Motor neuron (in vitro differentiated cells): ENCODE measurements at places on chromosomes 3 and 15.

- no peak for ATAC-seq
Observed at GRCh38 chr3:167773584-167773983, 38.1 kb downstream of the SERPINI1 start.

GRCh38 chr3:130760922-130761321 is 14.3 kb upstream of the PIK3R4 start:
- ATAC-seq = no peak

- ATAC-seq = no peak
Observed at GRCh38 chr3:178392511-178392926, 143.7 kb upstream of the KCNMB2 start.

DNA sequence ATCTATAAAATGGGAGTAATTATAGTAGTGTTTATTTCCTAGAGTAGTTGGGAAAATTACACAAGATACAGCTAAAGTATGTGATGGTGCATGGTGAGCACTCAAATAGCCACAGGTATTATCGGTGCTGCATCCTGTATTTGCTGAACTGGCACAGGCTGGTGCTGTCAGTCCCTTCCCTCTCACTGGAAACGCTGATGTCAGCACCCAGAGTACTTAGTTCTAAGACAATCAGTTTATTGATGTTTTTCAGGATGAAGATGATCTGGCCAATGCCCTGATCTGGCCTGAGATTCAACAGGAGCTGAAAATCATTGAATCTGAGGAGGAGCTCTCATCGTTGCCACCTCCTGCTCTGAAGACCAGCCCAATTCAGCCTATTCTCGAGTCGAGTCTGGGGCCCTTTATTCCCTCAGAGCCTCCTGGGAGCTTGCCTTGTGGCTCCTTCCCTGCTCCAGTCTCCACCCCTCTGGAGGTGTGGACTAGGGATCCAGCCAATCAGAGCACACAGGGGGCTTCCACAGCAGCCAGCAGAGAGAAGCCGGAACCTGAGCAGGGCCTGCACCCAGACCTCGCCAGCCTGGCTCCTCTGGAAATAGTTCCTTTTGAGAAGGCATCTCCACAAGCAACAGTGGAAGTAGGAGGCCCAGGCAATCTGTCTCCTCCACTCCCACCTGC is 49.7 kb downstream of the TMEM39A start:
- ATAC-seq = peak; percentile 37

DNA sequence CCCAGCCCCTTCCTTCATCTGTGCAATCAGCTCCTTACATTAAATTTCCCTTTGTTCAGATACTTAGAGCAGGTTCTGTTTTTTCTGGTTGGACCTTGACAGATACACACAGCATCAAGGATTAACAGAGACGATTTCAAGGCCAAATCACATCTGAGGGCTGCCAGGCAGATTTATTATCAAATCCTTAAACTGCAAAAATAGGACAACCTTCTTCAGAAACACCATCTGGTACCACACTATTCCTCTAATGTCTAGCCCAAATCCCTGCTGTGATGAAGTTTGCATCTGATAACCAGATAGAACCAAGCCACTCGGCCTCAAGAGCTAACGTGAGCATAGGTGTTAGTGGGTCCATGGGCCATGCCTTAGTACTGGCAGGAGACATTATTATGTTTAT is 250.7 kb upstream of the PROK2 start:
- ATAC-seq = no peak

DNA sequence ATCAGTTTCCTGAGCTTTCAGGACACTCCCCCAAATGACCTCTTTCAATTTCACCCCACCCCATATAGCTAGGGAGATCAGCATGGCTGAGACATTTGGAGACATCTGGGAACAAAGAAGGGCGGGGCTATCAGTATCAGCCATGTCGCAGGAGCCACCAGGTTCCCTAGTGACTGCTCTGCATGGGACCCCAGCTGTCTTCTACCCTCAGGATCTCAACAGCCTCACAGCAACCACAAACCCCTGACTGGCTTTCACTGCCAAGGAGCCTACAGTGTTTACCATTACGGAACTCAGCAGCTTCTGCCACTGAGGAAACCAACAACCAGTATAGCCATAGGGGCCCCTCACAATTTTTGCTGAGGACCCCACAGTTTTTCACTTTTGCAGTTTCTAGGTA is 269.6 kb upstream of the TRIM42 start:
- ATAC-seq = no peak

- no peak for ATAC-seq
Observed at GRCh38 chr3:36505393-36505792, 125.1 kb downstream of the STAC start.

- no peak for ATAC-seq
Observed at GRCh38 chr3:81485444-81485865, 276.0 kb downstream of the GBE1 start.

DNA sequence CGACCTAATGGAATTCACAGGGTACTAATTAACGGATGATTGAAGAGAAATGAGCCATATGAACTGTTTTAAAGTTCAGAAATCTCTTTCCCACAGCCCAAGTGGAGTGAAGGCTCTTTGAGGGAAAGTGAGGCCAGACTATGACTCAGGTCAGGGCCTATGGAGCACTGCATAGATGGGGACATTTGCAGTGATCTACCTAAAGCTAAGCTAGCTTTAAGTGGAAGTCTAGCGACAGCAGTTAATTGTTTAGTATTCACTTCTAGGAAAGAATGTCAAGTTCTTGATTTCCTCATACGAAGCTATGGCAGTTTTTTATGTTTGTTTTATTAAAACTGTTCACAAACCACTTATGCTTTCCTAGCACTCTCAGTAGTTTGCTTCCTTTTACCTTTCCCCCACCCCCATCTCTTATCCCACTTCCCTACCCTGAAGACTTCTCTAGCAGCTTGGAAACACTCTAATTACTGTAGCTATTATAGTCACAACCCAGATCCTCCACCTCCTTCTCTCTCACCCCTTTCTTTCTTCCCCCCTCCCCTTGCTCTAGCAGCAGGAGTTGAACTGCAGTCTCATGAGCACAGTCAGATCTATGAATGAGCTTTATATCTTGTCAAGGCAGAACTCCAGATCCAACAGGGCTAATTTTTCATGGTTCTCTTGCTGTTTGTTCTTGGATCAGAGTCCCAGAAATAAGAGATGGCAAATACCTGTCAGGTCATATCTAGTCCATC is 6.2 kb downstream of the ZNF609 start:
- ATAC-seq = no peak

- no peak for ATAC-seq
Observed at GRCh38 chr3:4138150-4138785, 164.9 kb upstream of the SETMAR start.

DNA sequence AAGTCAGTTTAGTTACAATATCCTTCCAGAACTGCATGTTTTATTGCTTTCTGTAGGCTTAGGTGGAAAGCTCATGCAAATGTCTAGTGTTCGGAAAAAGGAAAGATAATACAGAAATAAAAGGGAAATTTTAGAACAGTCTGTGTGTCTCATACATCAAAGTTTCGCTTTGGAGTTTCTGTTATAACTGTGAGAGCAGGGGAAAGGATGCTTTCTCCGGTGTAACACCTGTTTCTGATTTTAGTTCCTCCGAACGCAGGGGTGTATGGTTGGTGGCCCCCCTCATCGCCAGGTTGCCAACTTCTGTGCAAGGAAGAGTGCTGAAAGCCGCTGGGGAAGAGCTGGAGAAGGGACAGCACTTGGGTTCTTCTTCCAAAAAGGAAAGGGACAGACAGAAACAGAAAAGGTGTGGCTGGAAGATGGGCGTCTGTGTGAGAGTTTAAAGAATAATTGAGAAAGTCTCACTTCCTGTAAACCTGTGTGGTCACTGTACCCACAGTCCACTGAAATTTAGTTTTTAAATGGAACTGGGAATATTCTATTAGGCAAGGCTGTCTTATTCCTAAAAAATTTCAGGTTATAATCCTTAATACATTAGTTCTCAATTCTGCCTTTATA is 6.7 kb downstream of the P2RY12 start:
- no peak for ATAC-seq

DNA sequence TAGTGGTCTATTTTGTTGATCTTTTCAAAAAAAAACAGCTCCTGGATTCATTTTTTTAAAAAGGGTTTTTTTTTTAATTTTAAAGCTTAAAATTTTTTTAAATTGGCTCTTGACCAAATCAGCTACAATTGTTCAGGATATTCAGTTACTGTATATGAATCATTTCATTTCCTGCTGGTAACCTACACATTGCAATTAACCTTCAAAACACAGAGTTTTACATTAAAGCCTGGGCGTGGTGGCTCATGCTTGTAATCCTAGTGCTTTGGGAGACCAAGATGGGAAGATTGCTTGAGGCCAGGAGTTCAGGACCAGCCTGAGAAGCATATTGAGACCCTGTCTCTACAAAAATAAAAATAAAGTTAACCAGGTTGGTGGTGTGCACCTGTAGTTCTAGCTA is 163.4 kb downstream of the ALDH1A2 start:
- no peak for ATAC-seq

DNA sequence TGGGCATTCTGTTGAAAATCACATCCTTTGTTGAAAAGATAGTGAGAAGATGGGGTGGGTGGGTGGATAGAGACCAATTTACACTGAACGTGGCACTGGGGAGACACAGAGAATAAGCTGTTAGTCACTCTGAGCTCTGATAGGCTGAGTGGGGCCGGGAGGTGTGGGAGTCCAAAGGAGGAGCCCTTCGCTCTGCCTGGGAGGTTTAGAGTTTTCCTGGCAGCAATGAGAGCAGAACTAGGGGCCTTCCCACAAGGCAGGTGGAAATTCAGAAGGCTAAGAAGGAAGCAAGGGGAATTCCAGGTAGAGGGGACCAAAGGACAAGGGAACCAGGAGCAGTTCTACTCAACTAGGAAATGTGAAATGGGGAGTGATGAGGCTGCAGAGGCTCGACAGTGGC is 272.7 kb downstream of the RPLP1 start:
- ATAC-seq = no peak

- no peak for ATAC-seq
Observed at GRCh38 chr15:52164631-52165265, 26.4 kb downstream of the GNB5 start.
